ENCODE measurements at places on chromosomes 4 and X.
A peak's percentile ranks its signal among the peaks of the same experiment; 100 is the strongest.

DNA sequence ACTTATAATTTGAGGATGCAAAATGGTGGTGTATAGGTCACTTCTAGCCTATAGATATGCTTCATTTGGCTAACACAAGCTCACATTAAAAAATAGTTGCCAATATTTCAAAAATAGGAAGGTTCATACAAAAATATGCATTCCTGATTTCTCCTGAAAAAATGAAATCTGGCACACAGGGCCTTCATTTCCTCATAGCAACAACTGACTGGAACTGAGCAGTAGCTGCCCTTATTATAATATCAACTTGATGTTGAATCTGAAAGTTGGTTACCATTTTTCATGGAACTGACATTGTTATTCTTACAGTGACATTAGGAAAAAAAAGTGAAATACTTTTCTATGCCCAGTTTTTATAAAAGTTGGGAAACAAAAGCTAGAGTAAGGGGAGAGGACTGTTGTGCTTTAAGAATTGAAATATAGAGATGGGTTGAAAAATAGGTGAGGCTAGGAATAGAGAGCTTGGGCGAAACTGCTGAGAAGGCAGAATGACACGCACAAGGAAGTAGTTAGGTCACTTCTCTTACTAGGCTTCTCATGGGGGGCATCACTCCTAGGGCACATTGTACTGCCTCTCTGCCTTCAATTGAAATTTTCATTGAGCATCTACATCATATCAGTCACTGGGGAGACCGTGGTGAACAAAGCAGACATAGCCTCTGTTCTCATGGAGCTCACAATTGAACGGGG lies 43.1 kb upstream of the C1GALT1C1 start:
- DNase-seq = no peak

GRCh38 chrX:133569217-133569616 lies 153.9 kb upstream of the GPC4 start:
- no peak for DNase-seq

DNA sequence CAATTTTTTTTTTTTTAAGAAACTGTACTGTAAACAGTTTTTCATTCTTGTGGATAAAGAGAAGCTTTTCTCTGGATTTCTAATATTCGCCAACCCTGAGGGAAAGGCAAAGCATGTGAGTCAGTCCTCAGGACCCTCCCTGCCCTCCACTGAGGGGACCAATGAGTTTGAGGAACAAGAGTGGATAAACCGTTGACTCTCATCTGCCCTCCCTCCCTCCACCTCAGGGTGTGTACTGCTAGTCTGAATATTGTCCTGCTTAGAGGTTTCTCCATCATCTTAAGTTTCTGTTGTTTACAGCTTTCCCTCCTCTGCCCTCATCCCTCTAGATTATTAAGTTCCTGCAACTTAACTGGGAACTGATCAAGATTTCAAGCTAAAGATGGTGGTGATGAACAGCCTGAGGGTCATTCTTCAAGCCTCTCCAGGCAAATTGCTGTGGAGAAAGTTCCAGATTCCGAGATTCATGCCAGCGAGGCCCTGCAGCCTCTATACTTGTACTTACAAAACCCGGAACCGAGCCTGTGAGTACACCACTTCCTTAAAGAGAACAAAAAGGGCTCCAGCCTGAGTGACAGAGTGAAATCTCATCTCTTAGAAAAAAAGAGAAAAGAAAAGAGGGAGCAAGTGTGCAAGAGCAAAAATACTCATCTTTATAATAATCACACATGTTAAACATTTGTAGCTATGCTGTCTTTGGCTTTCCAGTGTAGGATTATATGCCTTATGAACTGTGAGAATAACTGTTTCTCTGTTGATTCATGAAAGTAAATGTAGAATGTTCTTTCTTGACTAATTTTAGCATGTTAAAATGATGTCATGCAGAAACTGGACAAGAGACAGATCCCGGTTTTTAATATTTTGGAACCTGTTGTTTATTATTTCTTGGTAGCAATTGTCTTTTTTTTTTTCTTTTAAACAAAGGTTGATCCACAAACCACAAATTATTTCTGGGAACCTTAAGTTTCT lies 11.9 kb downstream of the CA5B start:
- peak; percentile 7 for DNase-seq

GRCh38 chrX:50495616-50496015 lies 25.0 kb upstream of the DGKK start:
- DNase-seq = no peak

GRCh38 chr4:78397292-78397630 lies 154.3 kb upstream of the ANXA3 start:
- DNase-seq = no peak
